ENCODE measurements at places on chromosomes 11 and 22.

- DNase-seq, result no peak
Measured at GRCh38 chr11:75728992-75729391, 11.4 kb downstream of the MOGAT2 start.

DNA sequence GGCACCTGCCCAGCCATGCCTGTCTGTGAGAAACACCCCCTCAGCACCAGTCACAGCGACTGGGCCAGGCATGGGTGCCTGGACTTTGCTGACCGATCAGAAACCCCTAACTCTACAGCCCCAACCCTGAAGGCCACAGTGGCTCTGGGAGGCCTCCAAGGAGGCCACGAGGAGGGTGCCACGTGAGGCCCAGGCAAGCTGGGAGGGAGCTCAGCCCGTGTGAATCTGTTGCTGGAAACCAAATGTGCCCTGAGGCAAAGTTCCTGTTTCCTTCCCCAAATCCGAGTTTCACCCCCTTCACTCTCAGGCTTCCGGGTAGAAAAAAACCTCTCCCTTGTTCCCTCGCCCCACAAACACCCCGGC, 1.3 kb downstream of the UNC93B1 start:
- DNase-seq, result no peak

GRCh38 chr11:77472991-77473800, 698 bp downstream of the PAK1 start:
- DNase-seq, result peak; percentile 38

- DNase-seq, result no peak
Measured at GRCh38 chr11:72369743-72370142, 64.6 kb downstream of the CLPB start.

GRCh38 chr11:41010361-41011050, 448.9 kb downstream of the LRRC4C start:
- no peak for DNase-seq

Data from left ventricle myocardium inferior (tissue), 1 donor.